Naive thymus-derived CD4-positive, alpha-beta T cell (primary cell): ENCODE measurements at places on chromosomes 5 and 9. TPM values are rescaled to one million over a fixed set of nuclear protein-coding genes. Genes with fewer than 3 reads are reported as not detected.

GRCh38 chr5:62717301-62717933, 138.8 kb downstream of the LRRC70 start:
- DNase-seq, result no peak

DNA sequence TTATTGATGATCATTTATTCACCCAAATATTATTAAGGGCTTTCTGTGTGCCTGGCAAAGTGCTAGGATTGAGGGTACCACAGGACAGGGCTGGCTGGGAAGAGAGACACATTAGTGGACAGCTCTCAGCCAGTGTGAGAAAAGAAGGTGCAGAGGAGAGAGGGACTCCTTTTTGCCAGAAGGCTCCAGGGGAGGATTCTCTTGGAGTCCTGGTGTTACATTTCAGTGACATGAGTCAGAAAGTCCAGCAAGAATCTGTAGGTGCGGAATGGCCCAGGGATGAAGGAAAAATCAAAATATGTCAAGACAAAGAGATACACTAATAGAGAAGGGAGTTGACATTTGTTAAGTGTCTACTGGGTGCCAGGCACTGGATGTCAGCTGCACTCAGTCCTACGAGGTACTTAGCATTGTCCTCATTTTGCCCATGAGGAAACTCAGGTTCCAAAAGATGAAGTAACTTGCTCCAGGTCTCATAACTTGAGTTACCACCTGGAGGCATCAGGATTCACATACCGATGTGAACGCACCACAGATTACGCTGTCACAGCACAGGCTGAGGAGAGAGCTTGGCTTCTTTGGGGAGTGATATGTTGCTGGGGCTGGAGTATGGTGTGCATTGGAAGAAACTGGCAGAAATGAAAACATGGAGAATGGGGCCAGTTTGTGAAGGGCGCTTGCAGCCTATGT, 60.5 kb downstream of the RASGRF2 start:
- no peak for DNase-seq

Gene PCA3
- total RNA-seq, result not detected

Gene NIM1K
- total RNA-seq, result 0.61 TPM

Gene AGXT2
- total RNA-seq, result not detected

Gene PCDHB11
- total RNA-seq, result not detected

GRCh38 chr9:111350556-111350955, 20.5 kb upstream of the OR2K2 start:
- DNase-seq, result no peak
